Stimulated activated CD8-positive, alpha-beta memory T cell treated with anti-CD3 and anti-CD28 coated beads, Interleukin-4, amount 100 ng/mL, for 1 hour (primary cell): ENCODE measurements at places on chromosomes 7 and 10.

DNA sequence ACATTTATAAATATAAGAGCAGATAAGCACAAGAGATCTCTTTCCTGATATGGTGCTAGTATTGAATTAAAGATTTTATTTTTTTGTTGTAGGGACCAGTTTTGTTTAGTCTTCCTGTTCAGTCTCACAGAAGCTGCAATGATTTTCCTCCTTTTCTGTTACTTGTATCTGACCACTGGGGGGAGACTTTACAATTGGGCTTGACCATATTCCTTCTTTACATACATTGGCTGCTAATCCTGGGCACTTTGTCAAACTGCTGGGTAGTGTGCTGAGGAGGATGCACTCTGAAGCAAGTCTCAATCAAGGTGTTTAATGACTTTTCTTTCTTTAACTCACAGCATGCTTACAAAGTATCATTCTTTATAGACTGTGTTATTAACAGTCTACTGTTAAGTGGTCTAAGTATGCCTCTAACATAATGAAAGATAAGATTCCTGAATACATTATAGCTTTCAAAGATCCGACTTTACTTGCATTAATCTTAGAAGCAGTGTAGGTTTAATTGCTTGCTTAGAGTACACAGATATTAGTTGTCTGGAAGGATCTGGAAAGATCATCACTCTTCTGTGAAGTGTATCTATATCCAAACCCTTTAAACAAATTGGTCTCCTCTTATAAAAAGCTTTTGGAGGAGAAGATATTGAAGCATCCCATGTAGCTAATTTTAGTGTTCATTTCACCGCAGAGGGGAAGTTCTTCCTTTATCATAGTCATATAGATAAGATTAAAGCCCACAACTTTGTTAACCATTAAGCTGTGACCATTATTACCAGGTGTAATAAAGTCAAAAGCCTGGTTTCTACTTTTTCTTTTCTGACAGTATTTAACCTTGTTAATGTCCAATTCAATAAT, 3.1 kb downstream of the PALS2 start:
- no peak for DNase-seq

DNA sequence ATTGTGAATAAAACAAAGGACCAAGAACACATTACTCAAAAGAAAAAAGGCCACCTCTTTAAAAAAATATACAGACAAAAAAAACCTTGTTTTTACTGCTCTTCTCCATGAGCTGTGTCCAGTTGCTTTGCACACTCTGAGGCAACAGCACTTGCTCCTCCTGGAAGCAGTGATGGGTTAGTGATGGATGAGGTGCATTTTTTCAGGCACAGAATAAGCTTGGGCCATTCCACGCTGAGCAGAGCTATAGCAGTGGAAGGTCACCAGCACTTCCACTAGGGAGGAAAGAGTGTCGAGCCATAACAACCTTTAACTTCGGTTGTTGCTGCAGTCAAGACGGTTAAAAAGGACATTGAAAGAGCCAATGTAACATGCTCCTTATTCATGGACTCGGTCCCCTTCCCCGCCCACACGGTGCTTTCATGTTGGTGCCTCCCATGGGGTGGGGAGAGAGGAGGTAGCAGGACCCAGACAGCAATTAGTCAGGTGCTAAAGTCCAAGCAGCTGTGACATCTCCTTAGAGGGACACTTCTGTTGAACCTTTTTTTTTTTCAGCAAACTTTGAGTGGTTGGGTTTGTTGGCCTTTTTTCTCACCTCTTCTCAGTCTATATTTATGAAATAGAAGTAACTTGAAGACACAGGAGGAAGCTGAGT, 136.5 kb upstream of the ADARB2 start:
- no peak for DNase-seq

GRCh38 chr7:33892945-33893344, 12.4 kb upstream of the BMPER start:
- no peak for DNase-seq

DNA sequence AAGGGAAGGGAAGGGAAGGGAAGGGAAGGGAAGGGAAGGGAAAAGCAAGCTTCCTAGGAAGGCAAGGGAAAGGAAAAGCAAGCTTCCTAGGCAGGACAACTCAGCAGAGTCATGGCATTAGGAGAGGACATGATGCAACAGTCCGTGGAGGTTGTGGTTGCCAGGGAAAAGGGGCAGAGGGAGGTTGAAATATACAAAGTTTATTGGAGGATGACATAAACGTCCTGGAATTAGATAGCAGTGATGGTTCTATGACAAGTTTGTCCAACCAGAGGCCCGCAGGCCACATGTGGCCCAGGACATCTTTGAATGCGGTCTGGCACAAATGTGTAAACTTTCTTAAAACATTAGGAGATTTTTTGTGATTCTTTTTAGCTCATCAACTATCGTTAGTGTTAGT, 59.8 kb upstream of the OPN4 start:
- DNase-seq: no peak

- no peak for DNase-seq
Observed at GRCh38 chr7:95205665-95206225, 118.6 kb downstream of the PON1 start.

GRCh38 chr10:124619802-124620490, 124.2 kb downstream of the FAM53B start:
- DNase-seq: no peak

DNA sequence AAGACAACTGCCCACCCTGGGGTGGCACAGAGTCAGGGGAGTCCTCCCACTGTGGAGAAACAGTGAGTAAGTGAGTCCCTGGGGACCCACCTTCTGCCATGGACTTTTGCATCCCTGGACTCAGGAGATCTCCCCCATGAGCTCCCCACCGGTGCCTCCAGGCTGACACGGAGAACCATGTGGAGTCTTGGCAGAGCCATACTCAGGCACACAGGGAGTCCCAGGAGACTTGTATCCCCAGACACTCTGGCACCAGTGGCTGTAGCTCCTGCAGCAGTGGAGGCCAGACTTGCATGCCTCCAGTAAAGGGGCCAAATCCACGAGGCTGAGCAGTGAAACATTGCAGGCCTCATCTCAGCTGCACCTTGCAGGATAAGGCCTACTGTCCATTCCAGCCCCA, 791.4 kb downstream of the PCDH15 start:
- DNase-seq: no peak

GRCh38 chr10:12195281-12195602, 449 bp downstream of the NUDT5 start:
- DNase-seq: no peak

DNA sequence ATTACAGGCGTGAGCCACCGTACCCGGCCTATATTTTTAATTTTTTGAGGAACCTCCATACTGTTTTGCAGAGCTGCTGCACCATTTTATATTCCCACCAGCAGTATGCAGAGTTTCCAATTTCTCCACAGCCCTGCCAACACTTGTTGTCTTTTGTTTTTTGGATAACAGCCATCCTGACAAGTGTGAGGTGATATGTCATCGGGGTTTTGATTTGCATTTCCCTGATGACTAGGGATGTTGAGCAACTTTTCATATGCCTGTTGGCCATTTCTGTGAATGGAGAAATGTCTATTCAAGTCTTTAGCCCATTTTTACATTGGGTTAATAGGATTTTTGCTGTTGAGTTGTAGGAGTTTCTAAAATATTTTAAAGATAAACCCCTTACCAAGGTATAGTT, 22.2 kb downstream of the ENTPD7 start:
- no peak for DNase-seq

DNA sequence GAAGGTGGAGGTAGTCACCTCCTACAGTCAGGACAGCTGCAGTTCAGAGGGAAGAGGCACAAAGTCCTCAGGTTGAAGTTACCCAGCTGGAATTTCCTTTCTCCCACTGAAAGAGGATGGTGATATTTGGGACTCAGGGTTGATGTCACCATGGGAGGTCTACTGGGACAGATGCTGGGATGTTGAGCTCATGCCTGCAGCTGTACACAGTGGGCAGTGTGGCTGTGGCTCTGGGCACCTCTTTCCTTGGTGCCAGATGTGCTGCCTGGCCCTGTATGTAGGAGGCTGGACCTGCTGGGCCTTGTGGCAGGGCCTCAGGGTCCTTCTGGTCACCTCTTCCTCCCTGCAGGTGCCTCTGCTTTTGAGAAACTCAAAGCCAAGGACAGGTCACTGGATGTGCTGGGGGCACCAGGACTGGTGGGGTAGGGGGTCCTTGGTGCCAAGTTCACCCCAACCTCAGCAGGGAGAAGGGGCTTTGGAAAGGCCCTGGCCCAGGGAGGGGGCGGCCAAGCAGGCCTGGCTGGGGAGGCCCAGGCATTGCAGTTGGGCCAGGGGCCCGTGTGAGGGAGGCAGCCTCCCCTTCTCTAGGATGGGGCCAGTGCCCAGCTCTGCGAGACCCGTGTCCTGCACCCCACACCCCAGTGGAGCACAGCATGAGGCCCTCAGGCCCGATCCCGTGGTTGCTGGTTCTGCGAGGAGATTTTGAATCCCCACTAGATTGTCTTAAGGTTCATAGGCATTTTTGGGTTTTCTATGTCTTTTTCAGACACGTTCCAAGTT, 103.1 kb downstream of the BMS1 start:
- no peak for DNase-seq

DNA sequence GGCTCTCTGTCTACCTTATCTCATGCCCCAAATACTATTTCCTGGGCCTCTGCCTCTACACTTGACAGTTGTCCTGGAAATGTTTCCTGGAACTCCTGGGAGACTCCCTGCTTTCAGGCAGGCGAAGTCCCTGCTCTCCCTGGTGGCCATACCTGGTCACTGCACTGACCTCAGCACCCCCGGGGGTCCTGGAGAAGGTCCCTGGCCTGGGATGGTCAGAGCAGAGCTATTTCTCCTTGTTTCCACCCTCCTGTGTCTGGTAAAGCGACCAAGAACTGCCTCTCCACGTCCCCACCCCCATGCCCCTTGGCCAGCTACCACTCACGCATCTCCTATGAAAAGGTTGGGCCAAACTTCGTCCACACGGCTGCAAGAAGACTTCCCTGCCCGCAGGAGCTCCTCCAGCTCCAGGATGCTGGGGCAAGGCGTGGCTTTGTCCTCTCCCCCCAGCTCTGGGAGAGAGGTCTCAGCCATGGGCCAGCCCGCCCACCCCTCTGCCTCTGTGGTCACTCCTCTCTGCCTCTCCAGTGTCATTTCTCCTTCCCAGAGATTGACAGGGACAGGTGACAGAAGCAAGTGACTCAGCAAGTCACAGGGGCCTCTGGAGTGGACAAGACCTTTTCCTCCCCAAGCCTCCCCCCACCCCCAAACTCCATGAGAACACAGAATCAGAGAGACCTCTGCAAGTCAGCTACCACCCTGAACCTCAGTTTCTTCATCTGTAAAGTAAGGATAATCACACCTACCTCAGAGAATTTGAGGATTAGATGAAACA, 2.6 kb upstream of the SAMD8 start:
- no peak for DNase-seq

DNA sequence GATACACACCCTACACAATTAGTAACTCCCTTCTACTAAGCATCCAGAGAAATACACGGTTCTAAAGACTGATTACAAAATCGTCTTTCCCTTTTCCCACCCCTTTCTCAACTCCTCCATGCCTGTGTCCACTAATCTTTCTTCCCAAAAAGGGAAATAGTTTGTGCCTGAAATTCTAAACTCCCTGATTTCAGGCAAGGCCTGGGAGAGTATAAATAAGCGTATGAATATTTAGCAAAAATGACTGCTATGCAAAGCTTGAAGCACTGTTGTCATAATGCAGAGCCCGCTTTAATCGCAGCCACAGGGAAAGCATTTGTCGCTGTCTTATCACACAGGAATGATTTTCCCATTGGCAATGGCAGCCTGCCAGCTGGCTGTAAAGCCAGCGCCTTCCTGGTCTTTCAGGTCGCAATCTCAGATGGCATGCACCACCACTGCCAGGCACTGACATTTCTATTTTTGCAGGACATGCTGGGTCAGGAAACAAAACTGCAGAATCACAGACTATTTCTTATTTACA, 142.9 kb upstream of the PCGF5 start:
- DNase-seq: no peak

- no peak for DNase-seq
Observed at GRCh38 chr7:100211342-100211780, 8.4 kb upstream of the PVRIG start.

DNA sequence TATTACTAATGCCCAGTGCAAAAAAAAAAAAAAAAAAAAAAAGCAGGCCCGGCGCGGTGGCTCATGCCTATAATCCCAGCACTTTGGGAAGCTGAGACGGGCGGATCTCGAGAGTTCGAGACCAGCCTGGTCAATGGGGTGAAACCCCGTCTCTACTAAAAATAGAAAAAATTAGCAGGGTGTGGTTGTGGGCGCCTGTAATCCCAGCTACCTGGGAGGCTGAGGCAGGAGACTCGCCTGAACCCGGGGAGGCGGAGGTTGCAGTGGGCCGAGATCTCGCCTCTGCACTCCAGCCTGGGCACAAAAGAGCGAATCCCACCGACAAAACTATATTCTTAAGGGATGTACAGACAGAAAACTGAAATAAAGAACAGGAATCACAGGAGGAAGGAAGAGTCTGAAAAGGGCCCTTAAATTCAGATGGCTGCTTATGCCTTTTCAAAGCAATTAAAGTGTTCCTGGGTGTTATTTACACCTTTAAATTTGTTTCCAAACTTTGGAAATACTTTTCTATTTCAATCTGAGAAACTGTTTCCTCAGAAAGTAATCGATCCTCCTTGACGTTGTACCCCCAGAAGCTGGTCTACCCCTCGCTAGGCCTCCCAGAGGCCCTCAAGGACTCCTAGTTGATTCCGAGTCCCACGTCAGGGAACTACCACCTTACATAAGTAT, 2.0 kb upstream of the KMT2E start:
- DNase-seq: no peak

DNA sequence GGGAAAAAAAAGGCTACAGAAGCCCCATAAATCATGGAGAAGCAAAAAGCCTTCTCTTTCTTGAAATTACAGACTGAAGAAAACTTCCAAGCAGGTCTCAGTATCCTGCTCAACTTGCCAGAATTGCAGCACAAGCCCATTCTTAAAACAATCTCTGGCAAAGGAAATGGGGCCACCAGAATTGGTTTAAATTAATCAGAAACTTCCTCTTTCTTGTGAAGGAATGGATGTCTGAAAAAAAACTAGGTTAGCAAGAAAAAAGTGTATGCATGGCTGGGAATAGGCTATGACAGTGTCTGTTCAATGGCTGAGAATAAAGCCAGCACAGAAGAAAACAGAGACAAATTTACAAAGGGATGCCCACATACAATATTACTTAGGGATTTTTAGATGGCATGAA, 59.1 kb downstream of the TFEC start:
- no peak for DNase-seq
